T-cell (primary cell): ENCODE measurements at places on chromosomes 2 and 18.

DNA sequence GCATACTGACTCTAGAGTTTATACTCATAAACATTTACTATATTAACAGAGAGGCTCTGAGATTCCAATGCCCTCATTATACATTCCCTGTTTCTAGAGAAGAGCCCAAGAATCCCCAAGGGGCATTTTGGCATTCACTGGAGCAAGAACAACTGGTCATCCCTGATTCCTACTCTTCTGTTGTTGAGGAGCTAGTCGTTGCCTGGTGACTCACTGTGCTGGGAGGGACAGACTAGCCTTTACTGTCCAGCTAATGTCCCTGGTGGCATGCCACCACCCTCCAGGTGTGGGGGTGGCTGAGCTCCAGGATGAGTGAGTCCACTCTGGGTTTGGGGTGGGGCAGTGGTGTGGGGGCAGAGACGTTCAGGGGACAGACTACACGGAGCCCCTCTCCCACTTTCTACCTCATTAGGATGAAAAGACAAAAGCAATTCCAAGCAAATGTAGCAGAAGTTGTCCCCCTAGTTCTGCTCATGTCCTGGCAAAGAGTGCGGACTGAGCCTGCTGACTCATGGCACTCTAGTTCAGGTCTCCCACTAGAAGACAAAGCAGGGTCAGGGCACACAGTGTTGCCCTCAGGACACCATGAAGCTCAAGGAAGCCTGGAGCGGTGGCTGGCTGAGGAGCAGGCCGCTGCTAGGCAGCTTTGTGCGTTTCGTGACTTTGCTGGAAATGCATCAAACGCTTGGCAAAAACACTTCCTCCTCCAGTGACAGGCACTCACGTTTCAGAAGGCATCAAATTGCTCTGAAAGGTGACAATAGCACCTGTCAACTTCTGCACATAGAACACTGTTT, 49.4 kb downstream of the RHOB start:
- DNase-seq = no peak

- DNase-seq = no peak
These were observed 159.5 kb downstream of the L3MBTL4 start for GRCh38 chr18:6255116-6255705.

GRCh38 chr2:64652231-64653108, 1.2 kb downstream of the SERTAD2 start:
- no peak for DNase-seq

DNA sequence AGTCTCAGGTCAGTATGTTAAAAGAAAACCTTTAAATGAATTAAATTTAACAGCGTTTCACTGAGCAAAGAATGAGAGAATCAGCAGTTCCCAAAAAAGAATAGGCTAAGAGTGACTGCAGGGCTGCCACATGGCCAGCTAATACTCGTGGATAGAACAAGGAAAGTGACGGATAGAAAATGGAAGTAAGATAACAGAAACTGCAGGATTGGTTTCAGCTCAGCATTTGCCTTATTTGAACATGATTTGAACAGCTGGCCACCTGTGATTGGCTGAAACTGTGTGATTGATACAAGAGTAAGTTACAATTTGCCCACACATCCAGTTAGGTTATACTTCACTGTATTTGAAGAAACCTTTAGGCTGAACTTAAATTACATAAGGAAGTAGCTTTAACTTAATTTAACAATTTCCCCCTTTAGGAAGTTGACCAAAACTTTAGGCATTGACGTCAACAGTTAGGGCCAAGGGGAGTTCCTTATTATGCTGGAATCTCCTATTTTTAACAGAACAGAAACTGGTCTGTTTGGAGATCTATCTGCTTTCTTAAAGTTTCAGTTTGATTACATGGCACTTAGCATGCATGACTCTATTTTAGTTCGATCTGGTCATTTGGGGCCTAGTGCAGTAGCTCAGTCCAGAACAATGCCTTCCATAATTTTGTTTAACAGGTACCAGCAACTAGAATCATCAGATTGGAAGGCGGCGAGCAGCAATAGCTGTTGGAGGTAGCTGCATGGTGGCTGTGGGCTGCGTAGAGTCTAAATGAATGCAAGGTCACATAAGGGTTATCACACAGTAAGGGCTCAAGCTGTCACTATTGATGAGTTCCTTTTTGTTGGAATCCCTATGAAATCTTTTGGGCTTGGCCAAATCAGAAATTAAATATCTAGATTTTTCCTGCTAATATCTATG, 143.4 kb downstream of the TRIM43 start:
- DNase-seq = no peak

DNA sequence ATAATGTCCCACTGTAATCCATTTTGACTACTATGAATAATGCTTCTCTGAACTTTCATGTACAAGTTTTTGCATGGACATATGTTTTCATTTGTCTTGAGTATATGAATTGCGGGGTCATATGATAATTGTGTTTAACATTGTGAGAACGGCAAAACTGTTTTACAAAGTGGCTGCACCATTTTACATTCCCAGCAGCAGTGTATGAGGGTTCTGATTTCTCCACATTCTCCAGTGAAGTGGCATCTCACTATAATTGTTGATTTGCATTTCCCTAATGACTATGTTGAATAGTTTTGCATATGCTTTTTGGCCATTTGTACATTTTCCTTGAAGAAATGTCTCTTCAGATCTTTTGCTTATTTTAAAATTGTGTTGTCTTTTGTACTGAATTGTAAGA, 20.1 kb downstream of the NCOA1 start:
- no peak for DNase-seq

- no peak for DNase-seq
These were observed 13.2 kb downstream of the SRSF7 start for GRCh38 chr2:38737925-38738324.

DNA sequence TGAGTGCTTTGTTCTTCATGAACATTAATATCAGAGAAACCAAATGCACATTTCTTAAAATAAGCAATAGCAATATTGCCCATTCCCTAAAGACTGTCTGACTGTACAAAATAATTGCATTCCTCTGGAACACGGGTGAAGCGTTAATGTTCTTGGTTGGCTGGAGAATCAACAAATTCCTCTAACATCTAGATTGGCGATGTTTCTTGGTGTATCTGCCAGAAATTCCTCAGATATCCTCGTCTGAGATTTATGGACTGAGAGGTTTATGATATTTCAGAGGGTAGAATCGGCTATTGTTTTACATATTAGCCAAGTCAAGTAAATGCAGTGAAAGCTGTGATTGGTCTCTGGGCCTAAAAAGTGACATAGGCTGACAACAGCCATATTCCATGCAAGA, 27.1 kb upstream of the SPTBN1 start:
- DNase-seq = no peak

DNA sequence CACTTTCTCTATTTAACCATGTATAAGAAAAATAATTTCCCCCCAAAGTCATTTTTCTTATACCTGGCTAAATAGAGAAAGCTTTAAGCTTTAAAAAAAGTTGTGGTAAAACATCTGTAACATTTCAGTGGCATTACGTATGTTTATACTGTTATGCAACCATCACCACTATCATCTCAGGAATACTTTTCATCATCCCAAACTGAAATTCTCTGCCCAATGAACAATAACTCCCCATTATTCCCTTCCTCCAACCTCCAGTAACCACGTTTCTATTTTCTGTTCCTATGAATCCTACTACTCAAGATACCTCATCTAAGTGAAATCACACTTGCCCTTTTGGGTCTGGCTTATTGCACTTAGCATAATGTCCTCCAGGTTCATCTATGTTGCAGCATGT, 1.7 kb upstream of the SLC3A1 start:
- no peak for DNase-seq

GRCh38 chr2:16658076-16658739, 7.4 kb downstream of the CYRIA start:
- no peak for DNase-seq

- DNase-seq = peak; percentile 85
These were observed 4.7 kb upstream of the STAMBP start for GRCh38 chr2:73823916-73824523.

- peak; percentile 14 for DNase-seq
These were observed 6.3 kb downstream of the MYOM1 start for GRCh38 chr18:3213300-3214059.

GRCh38 chr2:16660114-16660513, 5.5 kb downstream of the CYRIA start:
- DNase-seq = no peak

DNA sequence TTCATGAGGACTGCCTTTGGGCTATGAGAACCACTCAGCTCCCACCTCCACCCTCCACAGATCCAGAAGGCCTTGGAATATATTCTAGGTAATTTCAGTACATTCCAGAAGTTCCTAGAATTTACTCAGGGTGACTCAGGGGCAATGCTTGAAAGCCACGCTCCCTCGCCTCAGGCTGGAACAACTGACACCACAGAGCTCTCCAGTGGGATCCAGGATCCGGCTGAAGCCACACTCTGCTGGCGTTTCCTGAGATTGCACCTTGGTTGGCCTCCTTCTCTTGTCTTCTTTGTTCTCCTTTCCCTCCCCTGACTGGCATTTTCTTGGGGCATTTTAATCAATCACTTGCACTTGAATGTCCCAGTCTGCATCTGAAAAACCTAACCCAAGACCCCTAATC, 92.6 kb upstream of the KCNE4 start:
- no peak for DNase-seq

DNA sequence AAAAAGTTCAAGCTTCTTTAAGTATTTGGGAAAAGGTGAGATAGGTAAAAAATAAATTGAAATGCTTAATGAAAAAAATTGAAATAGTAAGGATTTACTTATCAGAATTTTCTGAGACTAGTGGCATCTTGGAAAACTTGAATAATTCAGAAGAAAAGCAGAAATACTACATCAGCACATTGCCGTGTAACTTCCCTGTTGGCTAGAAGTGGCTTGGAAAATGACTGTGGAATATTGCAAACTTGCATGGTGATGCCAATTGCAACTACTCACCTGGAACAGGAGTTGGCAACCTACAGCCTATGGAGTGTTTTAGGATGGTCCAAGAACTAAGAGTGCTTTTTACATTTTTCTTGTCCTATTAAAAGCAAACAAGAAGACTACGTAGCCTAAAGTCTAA, 603.5 kb upstream of the VRK2 start:
- no peak for DNase-seq

GRCh38 chr2:126085011-126085795, 570.8 kb upstream of the GYPC start:
- no peak for DNase-seq

DNA sequence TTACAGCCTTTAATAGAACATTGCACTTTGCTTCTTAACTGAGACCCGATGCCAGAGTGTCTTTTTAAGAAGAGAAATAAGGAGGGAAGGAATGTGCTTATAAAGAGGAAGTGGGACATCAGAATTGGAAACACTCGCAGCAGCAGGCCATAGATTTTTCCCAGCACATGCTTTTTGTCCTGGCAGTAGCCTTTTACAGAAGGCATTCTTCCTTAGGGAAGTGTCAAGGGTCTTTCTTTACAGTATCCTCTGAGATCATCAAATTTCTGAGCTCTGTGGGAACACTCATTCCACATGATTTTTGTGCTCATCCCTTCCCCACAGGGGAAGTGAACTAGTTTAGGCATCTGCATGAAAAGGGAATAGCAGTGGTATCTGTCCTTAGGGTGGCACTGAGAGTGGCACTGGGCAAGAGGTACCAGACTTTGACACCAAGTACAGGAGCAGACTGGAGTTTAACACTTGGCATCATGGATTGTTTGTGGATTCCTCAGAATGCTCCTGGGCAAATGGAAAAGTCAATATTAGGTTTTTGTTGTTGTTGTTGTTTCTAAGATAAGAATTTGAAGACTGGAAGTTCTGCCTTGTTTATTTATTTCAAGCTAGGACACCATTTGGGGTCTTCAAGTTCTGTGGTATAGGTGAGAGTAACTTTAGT, 4.1 kb downstream of the MYO1B start:
- DNase-seq = no peak

DNA sequence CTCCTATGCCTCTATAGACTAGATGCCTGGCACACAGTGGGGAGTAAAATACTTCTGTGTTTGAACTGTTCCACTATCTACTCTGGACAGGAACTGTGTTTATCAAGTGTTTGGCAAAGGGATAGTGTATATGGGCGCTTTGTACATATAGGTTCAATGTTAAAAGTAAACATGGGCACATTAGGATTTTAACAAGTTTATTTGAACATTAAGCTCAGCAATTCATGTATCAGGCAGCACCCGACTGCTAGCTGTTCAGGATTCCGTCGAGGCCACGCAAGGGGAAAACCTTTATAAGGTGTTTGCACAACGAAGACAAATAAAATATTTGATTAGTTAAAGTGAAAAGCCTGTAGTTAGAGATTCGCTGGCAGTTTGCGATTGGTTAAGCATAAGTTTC, 43.4 kb upstream of the ROCK2 start:
- no peak for DNase-seq

DNA sequence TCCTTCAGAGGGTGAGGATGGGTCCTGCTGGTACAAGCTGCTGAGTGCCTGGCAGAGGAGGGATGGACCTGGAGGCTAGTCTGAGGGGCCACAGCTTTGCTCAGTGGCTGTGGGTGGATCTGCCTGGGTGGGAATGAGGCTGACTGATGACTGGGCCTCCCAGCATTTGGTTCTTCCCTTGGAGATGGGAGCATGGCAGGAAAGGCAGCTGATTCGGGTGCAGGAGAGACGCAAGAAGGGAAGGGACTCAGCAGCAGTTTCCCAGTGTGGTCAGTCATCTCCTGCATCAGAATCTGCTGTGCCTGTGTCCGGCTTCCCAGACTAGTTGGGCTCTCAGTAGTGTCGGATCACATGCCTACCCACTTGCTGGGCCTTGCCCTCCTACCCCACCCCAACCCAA, 7.3 kb downstream of the WIPF1 start:
- DNase-seq = no peak

GRCh38 chr2:133992454-133992853, 261.4 kb upstream of the MGAT5 start:
- no peak for DNase-seq

DNA sequence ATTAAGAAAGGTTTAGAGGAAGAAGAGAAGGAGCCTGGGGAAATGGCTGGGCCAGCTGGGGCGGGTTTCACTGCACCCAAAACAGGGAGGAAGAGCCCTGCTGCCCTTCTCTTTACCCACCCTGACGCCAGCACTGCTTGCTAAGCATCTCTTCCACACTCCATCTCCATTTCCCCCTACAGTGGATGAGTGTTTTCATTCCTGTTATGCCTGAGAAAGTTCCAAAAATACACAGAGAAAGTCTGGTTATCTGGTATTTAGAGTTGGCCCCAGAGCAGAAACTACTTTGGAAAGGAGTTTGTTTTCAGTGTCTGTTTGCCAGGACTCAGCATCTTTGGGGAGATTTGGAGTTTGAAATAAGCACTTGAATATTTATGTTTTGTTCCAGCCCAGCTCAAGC, 451.0 kb downstream of the SLC4A3 start:
- DNase-seq = no peak

- DNase-seq = no peak
These were observed 195.1 kb downstream of the C1D start for GRCh38 chr2:67867735-67868134.

- DNase-seq = no peak
These were observed 84.4 kb upstream of the TWIST2 start for GRCh38 chr2:238763471-238763995.

- no peak for DNase-seq
These were observed 1474.0 kb upstream of the TMEFF2 start for GRCh38 chr2:193668557-193669323.

GRCh38 chr18:75860166-75860565, 432.7 kb upstream of the SMIM21 start:
- no peak for DNase-seq
